ENCODE measurements at places on chromosomes 5 and 9.

- DNase-seq: no peak
Measured at GRCh38 chr5:16082053-16082452, 97.5 kb downstream of the MARCHF11 start.

- DNase-seq: no peak
Measured at GRCh38 chr5:173997331-173997730, 8.4 kb downstream of the C5orf47 start.

GRCh38 chr5:169494941-169495548, 88.5 kb upstream of the SPDL1 start:
- peak; percentile 17 for DNase-seq

- DNase-seq: no peak
Measured at GRCh38 chr5:175872287-175873087, 1.1 kb downstream of the CPLX2 start.

- no peak for DNase-seq
Measured at GRCh38 chr9:93200989-93201334, 17.0 kb downstream of the WNK2 start.

GRCh38 chr9:87420884-87421283, 76.8 kb upstream of the DAPK1 start:
- no peak for DNase-seq

- no peak for DNase-seq
Measured at GRCh38 chr9:95598236-95598635, 81.5 kb upstream of the PTCH1 start.

Measured in thyroid gland (tissue), 4 donors.